Stimulated activated CD4-positive, alpha-beta T cell treated with anti-CD3 and anti-CD28 coated beads, Interleukin-4, amount 100 ng/mL, for 48 hours (primary cell): ENCODE measurements at places on chromosomes 13 and 19.

- DNase-seq = no peak
These were observed 1.6 kb downstream of the SIX5 start for GRCh38 chr19:45767410-45767880.

- peak; percentile 66 for DNase-seq
These were observed 5.8 kb upstream of the TPM4 start for GRCh38 chr19:16070366-16070990.

DNA sequence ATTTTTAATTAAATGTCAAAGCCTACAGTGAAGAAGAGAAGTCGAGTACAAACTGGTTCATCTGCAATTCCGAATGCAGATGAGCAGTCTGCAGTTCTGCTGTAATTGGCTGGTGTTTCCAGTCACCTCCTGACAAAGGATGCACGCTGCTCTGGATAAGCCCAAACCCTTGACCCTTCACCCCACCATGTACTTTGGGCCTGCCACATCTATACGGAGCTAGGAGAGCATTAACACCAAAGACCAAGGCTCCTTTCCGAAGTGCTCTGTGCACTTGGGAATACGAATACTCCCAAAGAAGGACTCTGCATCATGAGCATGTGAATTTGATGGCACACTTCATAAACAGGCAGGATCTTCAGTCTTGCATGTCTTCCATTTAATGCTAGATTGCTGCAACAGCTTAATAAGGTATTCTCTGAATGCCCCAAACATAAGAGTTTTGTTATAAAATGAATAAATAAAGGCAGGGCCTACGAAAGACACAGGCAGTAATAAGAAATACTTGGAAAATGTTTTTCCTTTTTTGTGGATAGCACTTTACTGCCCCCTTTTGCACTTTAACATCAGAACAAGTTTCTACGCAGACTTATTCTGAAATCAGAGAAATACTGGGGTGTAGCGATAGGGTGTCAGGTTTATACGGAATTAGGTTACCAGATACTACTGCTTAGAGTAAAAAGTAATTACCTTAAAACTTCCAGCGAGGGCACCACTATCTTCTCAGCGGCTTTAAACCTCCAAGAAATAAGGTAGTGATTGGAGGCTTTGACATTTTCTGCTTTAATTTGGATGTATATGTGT is 15.0 kb downstream of the EFNB2 start:
- no peak for DNase-seq

GRCh38 chr19:18300930-18301717 is 19.7 kb upstream of the JUND start:
- no peak for DNase-seq

- DNase-seq = no peak
These were observed 48.0 kb downstream of the FRY start for GRCh38 chr13:32079587-32079986.

GRCh38 chr19:16417660-16418596 is 53.8 kb downstream of the EPS15L1 start:
- DNase-seq = peak; percentile 45
